ENCODE measurements at places on chromosomes 16 and 17. TPM values are rescaled to one million over a fixed set of nuclear protein-coding genes. Genes with fewer than 3 reads are reported as not detected.

The MAPK8IP3 gene
- 55.6 TPM for total RNA-seq

The ARHGDIG gene
- total RNA-seq = 8.6 TPM

The TBC1D16 gene
- 111 TPM for total RNA-seq

The MIEF2 gene
- 4.6 TPM for total RNA-seq

The KRT20 gene
- total RNA-seq = 1.2 TPM

Data from mesenteric fat pad (tissue), 1 donor.